ENCODE measurements at places on chromosomes 16 and 17.

DNA sequence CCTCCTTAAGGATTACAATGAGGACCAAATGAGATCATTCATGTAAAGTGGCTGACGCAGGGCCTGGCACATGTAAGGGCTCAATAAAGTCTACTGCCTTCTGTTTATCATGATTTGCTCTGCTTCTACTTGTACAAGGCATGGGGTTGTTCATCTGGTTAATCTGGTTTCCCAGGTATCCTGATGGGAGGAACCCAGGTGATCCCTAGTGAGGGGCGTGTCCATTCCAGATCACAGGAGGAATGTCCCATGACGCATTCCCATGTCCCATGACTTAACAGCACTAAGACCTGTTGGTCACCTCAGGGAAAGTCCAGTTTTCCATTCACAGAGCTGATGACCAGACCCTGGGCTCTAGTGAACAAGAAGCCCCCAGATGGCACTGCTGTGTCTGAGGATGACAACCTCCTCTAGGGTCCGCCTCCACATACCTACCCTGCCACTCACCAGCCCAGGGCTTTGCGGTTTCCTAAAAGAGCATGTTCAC, 11.5 kb upstream of the TPPP3 start:
- no peak for DNase-seq

DNA sequence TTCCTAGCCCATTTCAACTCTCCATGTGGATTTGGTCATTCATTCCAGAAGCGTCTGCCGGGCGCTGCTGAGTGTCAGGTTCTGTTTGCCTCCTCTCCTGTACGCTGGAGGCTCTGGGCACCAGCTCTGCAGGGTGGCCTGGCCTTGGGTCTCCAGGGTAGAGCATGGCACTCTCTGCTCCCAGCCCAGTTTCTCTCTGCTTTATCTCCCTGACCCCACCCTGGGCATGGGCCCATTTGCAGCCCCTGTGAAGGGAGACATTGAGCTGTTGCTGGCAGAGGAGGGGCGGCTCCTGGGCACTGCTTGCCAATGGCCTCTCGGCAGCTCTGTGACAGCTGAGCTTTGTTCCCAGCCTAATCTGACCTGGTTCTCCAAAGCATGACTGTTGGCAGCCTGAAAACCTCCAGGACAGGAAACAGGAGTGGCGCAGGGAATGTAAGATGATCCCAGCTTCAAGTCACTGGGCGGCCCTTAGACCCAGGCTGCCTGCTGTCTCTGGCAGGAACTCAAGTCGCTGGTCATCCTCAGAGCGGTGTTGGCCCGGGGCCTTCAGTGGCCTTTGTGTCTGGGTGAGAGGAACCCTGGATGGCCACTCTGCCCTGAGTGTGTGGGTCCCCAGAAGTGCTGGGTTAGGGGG, 146.8 kb downstream of the SEC14L1 start:
- DNase-seq: peak; percentile 88

DNA sequence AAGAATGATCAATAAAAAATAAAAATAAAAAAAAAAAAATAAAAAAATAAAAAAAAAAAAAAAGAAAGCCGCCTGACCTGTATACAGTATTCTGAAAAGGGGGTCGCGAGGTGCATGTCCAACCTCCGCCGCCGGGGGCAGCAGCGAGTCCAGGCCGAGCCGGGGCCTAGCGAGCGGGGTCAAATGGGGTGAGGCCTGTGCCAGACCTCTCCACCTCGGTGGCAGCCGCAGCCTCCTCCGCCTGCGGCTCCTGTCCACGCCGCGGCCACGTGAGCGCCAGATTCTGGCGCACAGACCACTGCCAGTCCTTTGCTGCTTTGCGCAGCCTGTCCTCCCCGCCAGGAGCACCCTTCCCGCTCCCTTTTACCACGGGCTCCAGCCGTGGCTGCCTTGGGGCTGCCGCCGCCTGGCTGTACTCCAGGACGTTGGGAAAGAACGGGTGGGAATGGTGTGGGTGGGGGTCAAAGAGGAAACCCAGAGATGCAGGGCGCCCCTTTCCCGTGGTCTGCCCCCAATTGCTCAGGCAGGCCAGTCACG, 2.4 kb upstream of the BCKDK start:
- peak; percentile 59 for DNase-seq

DNA sequence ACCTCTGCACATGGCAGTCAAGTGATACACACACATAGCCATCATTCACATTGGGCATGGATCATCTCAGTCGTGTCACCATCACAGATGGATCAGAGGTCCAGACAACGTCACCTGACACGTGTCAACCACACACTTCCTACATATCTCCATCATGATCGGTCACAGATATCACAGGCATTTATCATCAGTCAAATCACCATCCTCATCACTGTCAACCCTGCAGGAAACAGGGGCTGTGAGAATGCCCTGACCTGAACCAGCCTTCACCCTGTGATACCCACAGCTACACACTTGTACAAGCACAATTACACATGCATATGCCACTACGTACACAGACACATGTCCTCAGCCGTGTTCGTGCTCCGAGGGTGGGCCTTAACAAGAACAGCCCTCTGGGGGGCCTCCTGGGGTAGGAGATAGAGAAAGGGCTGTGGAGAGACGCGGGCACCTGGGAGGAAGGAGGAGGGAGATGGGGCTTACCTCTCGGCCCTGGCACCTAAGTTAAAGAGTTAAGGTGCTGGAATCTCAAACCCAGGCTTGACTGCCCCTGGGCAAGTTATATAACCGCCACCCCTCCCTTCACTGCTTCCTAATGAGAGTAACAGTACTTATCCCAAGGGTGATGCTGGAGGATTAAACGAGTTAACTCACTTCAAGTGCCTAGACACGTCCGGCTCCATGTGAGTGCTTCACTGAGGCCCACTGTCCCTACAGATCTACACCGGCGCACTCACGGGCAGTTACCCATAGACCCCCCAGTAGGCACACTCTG, 1.1 kb downstream of the SLC12A4 start:
- DNase-seq: peak; percentile 30

GRCh38 chr16:1651974-1652312, 26.1 kb upstream of the JPT2 start:
- no peak for DNase-seq

GRCh38 chr16:66902648-66903543, 15.8 kb downstream of the CDH16 start:
- DNase-seq: no peak

DNA sequence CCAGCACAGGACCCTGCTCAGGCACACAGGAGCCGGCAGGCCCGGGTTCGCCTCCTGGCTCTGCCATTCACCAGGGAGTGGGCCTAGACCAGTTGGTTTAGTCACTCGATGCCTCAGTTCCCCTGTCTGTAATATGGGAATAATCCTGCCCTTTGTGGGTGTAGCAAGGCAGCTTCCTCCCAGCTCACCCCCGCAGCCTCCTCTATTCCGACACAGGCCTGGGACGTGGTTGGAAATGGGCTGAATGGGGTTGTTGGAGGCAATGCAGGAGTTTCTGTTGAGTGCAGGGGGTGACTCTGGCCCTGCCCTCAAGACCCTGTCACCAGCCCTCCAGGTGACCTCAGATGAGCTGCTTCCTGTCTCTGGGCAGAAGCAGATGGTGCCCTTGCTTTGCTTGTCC, 19.8 kb downstream of the SLC5A10 start:
- no peak for DNase-seq

GRCh38 chr16:68367891-68368290, 57.1 kb downstream of the PRMT7 start:
- DNase-seq: no peak

GRCh38 chr17:38590988-38591758, 14.6 kb downstream of the SRCIN1 start:
- no peak for DNase-seq

DNA sequence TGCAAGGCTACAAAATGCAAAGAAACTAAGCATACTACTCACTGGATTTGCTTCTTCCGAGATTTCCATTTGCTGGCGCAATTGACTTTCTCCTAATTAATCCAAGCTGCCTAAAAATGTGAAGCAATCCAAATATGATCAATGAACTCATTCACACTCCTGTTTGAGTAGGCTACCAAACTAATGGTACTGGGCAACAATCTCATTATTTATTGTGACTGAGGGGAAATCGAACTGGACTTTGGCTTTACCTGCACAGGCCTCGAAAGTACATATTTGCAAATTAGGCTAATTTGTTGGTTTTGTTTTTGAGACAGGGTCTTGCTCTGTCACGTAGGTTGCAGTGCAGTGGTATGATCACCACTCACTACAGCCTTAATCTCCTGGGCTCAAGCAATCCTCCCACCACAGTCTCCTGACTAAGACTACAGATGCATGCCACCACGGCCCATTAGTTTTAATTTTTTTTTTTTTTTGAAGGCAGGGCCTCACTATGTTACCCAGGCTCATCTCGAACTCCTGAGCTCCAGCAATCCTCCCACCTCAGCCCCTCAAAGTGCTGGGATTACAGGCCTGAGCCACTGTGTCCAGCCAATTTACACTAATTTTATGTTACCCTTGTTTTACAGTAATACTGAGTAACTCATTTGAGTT, 2.6 kb downstream of the ERI2 start:
- no peak for DNase-seq

GRCh38 chr17:72937707-72938106, 154.8 kb downstream of the SLC39A11 start:
- no peak for DNase-seq

- no peak for DNase-seq
These were observed 58.7 kb upstream of the NOL11 start for GRCh38 chr17:67659028-67659427.

GRCh38 chr17:74566132-74566753, 1.1 kb downstream of the CD300H start:
- DNase-seq: no peak

- DNase-seq: no peak
These were observed 18.5 kb downstream of the SEC14L5 start for GRCh38 chr16:4976611-4977145.

DNA sequence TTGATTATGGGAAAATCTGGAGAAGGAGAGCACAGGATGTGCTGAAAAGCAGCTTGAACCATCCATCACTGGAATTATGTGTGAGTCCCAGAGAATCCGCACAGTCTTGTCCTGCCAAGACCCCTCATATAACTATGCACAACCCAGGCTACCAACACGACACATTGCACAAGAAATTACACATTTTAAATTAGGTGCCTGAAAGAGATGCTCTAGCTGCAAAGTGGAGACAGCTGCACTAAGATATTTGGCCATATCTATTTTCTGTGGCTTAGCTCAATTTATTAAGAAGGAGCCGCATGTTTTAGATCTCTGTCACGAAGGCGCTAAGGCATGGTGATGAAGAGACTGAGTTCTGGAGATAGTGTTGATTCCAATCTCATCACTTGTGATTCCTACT, 1308.4 kb downstream of the CDH8 start:
- no peak for DNase-seq

DNA sequence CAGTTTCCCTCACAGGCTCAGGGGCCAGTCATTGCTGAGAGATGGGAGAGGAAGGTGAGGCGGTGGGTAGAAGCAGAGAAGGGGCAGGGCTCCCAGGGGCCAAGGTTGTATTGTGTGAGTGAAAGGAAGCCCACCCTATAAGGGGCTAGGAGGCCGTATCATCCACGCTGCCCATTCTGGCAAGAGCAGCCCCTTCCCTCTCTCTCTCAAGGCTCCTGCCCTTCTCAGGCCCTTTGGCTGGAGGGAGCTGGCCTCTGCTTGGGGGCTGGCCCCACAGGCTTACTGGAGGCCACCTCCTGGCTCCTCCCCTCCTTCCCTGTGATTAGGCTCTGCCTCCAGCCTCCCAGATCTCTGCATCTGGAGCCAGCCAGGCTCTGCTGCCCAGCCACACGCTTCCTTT, 7.6 kb downstream of the TBKBP1 start:
- DNase-seq: no peak

DNA sequence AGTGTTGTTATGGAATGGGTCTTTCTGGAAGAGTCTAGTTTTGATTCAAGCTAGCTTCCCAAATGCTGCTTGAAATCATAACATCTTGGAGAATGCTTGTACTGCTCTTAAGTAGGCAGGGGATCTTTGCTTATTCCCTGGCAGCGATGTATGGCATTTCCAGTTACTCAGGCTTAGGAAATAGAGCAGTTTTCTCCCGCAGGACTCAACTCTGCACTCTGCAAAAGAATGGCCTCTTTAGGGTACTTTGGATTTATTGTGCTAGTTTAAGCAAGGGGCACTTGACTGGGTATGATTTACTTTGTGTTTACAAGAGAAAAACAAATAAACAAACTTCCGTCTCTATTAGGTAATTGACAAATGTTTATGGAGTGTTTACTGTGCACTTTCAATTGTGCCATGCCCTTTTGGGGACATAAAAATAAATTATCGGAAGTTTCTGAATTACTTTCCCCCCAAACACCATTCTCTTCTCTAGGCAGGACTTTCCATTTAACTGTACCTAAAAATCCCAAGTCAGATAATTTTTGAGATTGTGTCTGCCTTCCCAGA, 164.0 kb downstream of the MAP2K6 start:
- DNase-seq: no peak

DNA sequence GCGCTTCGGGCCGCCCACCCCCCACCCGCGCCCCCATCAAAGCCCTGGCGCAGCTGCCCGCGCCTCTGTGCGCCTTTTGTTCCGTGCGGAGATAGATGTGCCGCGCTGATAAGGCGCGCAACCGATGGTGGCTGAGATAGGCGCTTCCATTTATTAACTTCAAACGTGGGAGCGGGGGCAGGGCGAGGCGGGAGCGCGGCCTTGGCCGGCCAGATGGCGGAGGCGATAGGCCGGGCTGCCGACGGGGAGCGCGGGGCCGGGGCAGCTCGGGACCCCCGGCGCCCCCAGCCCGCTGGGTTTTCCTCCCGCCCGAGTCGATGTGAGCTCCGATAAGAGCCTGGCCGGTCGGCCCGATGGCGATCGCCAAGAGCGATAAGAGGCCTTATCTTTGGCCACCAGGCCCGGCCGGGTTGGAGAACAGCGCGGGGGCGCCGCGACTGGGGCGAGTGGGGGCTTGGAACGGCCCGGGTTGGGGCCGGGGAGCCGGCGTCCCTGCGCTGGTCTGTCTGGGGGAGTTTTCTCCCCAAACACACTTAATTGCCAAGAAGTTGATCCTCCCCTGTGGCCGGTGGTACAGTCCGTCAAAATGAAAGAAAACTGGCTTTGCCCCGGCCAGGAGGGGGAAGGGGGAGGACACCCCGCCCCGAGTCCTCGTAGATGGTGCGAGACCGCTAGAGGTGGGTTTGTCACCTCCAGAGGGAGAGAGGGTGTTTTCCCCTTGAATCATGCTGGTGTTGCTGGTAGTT, 2.7 kb downstream of the ZFPM1 start:
- peak; percentile 21 for DNase-seq

DNA sequence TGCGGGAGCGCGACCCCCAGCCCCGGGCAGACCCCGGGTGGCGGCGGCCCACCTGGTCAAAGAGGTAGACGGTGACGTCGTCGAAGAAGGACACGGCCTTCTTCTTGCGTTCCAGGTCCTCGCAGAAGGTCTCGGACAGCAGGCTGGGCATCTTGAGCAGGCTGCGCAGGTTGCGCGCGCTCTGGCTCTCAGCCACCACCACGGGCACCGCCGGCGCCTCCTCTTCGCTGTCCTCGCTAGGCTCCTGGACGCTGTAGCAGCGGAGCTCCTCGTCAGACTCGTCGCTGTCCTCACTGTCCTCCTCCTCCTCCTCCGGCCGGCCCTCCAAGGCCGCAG, 45.2 kb upstream of the PVALEF start:
- no peak for DNase-seq

- no peak for DNase-seq
These were observed 191.0 kb downstream of the IRF8 start for GRCh38 chr16:86089991-86090390.

GRCh38 chr16:11662582-11662981, 5.7 kb upstream of the SNN start:
- no peak for DNase-seq

GRCh38 chr17:81057079-81057730, 22.3 kb downstream of the BAIAP2 start:
- no peak for DNase-seq

GRCh38 chr16:86353948-86354347, 156.4 kb upstream of the FOXF1 start:
- no peak for DNase-seq

Measured in HCEC 1CT (cell line).